ENCODE measurements at places on chromosomes 3 and 15. TPM values are rescaled to one million over a fixed set of nuclear protein-coding genes. Genes with fewer than 3 reads are reported as not detected.

The FANCD2OS gene
- not detected for total RNA-seq

The SV2B gene
- total RNA-seq: 4.5 TPM

The LCTL gene
- not detected for total RNA-seq

The KCNMB2 gene
- 6.2 TPM for total RNA-seq

The PIERCE2 gene
- total RNA-seq: not detected

The ADGRG7 gene
- not detected for total RNA-seq

The ZNF502 gene
- total RNA-seq: 10.5 TPM

DNA sequence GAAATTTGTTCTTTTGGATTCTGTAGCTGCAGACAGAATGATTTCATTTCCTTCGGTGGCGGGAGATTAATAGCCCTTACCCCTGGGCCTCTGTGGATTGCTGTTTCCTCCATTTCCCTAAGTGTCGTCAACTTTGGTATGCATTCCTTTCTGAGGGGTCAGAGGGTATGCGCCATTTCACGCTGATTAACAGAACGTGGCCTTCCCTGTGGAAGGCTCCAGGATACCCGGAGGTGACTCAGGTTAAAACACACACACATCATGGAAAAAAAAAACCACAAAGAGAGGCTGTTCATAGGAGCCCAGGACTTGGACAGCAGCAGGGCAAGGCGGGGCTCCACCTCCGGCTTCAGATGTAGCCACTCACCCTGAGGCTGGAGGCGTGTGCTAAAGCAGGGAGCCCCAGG is 51.9 kb downstream of the EPHB1 start:
- peak; percentile 37 for DNase-seq

- no peak for DNase-seq
These were observed 6.6 kb downstream of the MOBP start for GRCh38 chr3:39474126-39474515.

GRCh38 chr15:81023483-81024264 is 23.0 kb downstream of the TLNRD1 start:
- peak; percentile 54 for DNase-seq

DNA sequence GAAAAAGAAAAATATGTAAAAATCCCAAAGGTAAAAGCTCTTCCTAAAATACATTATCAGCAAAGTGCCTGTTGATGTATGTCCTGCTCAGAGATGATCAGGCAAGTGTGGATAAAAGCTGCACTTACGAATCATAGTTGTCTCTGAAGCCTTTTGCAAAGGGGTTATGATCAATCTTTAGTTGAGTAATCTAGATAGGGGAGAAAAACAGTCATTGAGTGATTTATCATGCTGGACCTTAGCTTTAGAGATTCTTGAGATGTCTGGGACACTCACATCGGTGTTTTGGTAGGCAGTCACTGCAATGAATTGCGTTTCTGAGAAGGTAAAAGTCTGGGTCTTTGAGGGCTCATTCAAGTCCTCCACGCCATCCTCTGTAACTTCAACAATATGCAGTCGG is 3.7 kb downstream of the EOMES start:
- DNase-seq: no peak

DNA sequence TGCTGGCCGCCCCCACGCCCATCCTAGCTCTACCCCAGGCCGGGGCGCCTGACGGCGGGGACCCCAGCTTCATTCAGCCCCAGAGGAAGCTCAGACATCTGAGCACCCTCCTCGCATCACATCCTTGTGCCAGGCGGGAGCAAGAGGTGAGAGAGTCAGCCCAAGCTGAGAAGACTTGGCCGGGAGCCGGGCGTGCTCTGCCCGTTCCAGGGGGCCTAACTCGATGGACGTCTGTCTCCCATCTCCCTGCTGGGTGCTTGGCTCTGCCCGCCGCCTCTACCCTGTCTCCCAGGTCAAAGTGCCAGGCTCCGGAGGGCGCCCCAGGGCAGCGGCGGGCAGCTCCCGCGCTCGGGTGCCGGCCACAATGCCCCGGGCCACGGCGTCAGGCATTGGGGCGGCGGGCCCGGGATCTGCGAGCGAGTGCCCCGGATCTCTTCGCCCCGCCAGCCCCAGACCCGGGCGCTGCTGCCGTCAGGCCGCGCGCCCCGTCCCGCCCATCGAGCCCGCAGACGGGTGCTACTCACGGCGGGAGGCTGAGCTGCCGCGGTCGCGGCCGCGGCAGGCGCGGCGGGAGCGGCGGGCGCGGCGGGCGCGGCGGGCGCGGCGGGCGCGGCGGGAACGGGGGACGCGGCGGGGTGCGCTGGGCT is 388 bp downstream of the DAPK2 start:
- DNase-seq: peak; percentile 13

- DNase-seq: no peak
These were observed 20.9 kb upstream of the CEMIP start for GRCh38 chr15:80758130-80758745.

DNA sequence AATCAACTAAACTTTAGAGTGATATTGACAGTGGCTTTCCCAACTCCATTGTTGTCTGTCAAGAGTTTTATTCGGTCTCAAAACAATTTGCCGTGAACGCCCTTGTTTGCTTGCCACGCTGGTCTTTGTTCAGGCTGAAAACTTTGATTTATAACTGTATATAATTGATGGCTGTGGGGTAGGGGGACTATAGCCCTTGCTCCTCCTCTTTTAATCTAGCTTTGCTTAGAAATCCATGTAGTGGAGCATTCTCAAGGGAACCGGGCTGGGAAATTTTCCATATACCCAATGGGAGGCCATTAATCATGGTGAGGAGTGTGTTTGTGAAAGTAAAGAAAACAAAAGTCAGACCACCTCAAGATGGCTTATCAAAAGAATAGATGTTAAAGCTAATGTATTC is 339.8 kb upstream of the RARB start:
- no peak for DNase-seq

GRCh38 chr3:99753268-99753975 is 64.2 kb upstream of the CMSS1 start:
- peak; percentile 81 for DNase-seq

DNA sequence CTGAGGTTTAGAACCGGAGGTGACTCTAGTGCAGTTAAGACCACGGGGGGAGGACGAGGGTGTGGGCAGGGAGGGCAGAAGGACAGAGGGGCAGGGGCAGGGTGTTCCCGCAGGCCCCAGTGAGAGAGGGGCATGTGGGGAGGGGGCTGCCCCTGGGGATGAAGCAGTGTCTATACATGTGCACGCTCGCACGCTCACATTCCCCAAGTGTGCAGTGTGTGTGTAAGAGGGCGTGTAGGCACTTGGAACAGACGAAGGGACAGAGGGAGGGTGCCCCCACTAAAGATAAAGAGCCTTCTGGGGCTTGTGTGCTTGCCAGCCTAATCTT is 69.5 kb upstream of the MEF2A start:
- DNase-seq: no peak

- DNase-seq: no peak
These were observed 228.9 kb downstream of the CD47 start for GRCh38 chr3:107861904-107862303.

GRCh38 chr3:125695688-125696087 is 100.4 kb upstream of the OSBPL11 start:
- DNase-seq: no peak

- peak; percentile 19 for DNase-seq
These were observed 340.3 kb upstream of the RBMS3 start for GRCh38 chr3:28940530-28940929.

- DNase-seq: no peak
These were observed 22.1 kb downstream of the SATB1 start for GRCh38 chr3:18403061-18403460.

DNA sequence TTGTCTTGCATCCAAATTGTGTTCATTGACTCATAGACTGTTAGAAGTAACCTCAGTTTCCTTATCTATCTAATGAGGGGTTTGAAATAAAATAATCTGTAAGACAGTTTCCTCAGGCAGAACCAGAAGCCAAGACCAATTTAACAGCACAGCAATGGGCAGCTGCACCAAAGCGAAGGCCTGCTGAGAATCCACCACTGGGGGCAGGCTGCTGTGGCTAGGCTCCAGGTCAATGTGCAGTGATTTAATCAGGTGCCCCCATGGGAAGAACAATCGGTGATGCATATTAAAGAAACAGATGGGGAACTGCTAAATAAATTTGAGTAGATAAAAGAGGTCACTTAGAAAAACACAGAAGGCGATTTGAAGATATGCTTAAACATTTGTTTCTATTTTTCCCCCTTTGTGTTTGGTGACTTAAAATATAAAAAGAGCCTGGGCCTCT is 28.0 kb upstream of the TMOD3 start:
- DNase-seq: peak; percentile 36

DNA sequence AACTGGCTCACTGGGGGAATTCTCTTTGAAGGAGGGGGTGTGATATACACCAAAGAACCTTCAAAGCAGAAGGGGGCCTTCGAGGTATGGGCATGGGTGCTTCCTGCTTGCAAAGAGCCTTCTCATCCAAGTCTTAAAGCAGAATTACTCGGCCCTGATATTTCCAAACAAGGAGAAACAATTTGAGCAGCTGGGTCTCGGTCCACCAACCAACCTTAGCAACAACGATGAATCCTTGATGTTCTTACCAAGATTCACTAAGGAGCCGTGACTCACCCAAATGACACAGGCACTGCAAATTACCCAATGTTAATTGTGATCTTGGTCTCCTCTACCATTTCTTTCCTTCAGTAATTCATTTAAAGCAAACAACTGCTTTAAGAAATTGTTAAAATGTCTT is 7.7 kb downstream of the HOMER2 start:
- DNase-seq: no peak

- DNase-seq: peak; percentile 45
These were observed 30.1 kb downstream of the SH3GL3 start for GRCh38 chr15:83477172-83477807.

DNA sequence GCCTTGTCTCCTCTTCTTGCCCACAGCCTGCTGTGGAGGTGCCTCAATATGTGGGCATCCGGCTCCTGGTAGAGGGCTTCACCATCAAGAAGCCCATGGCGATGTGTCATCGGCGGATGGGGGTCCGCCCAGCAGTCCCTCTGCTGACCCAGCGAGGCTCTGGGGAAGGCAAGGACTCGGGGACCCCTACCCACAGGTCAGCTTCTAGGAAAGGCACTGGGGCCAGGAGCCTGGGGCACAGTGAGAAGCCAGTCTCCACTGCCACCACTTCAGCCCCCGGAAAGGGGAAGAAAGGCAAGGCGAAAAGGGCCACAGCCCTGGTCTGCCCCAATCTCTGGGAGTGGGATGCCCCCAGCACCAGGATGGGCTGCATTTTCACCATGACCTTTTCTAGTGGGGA is 10.7 kb downstream of the RPUSD3 start:
- DNase-seq: no peak

DNA sequence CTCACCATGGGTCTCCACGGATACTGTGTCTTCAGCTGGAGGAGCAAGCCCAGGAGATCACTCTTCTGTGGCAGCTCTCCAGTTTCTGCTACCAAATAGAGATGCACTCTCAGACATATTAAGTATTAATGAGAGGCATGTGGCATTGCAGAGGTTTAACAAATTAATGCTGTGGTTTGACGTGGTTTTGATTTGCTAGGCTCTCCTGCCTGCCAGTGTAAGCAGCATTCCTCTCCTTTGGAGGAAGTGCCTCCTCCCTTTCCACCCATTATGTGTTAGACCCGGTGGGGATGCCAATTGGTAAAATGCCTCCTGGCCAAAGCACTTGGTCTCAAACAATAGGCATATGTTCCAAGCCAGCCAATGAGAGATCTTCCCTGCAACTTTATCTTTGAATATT is 124.8 kb downstream of the MYLK start:
- no peak for DNase-seq

DNA sequence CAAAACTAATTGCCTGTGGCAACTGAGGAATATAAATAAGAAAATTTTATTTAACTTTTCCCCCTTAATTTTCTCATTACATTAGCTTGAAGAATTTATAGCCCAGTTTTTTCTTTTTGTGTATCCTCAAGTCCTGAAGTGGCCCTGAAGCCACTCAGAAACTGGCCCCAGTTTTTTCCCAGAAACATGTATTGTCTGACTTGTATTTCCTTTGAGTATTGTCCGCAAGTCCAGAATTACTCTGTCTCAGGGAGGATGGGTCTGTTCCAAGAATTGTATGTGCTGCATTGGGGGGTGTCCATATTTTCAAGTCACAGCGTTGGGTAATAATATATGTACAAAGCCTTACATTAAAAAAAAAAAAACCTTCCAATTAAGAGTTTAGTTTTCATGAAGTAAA is 149.7 kb upstream of the IL12A start:
- DNase-seq: no peak

Measured in tongue (tissue), 3 donors.